ENCODE measurements at places on chromosomes 12 and 14. TPM values are rescaled to one million over a fixed set of nuclear protein-coding genes. Genes with fewer than 3 reads are reported as not detected.

DNA sequence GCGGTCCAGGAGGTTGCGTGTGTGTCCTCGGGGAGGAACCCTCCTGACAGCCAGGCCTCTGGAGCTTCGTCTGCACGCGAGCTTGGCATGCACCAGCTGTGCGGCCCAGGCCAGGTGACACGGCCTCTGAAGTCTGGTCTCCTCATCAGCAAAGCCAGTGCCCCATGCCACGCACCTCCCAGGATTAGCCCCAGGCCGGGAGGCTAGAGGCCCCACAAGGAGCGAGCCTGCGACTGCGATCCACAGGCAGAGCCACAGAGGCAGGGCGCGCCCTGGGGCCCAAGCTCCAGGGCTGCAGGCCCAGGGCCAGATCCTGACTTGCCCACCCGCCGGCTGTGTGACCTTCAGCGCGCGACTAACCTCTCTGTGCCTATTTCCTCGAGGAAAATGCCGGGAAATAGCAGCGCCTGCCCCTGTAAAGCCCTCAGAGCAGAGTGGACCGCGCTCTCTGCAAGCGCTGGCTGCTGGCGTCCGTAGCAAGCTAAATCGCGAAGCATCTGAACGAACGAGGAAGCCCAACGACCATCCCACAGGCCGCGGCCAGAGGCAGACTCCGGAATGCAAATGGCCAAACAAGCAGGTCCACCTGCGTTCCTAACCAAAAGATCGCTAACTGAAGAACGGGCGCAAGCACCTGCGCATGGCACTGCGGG is 492 bp upstream of the BTBD6 start:
- DNase-seq = no peak

- DNase-seq = no peak
Observed at GRCh38 chr14:94097091-94097490, 13.4 kb upstream of the IFI27 start.

DNA sequence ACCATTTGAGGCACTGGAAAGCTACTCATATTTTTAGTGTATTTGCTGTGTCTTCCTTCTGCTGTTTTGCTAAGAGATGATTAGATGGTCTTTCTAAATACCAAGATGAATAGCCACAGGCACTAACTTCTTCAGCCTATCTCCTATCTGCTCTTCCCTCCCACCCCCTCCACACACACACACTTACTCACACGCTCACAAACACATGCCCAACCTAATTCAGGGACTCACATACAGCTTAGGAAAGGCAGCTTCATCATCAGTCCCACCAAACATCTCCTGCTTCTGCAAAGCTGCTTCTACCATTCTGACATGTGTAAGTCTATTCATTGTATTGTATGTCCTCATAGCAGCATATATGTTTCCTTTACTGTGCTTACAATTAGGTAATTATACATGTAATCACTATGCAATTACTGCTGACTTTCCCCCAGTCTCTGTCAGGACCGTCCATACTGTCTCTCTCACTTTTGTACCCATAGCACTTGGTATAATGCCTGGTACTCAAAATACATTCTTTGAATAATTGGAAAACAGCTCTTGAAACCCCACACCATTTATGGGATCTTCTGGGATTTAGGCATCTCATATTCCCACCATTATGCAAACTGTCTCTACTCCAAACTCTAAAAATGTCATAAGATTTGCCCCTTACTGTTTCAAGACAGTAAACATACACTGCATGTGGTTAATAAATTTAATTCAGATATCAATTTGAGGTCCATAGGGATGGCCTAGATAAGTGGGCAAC is 83.3 kb upstream of the HIF1A start:
- DNase-seq = no peak

DNA sequence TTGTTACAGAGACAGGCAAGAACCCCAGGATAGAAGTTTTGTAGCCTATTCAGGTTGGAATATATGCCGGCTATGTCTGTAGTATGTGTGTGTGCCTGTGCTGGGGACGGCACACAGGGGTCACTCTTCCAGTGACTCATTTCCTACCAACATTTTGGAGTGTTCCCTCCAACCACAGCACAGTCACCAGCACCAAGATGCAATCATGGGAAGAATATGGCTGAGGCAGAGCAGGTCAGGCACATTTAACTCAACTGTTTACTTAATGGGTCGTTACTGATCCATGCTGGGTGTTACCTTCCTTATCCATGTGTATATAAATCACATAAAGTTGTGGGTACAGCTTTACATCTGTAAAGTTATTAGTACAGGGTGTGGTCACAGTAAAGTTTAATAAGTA is 178.3 kb downstream of the PRKD1 start:
- DNase-seq = peak; percentile 89

GRCh38 chr14:59240356-59240755 is 51.9 kb downstream of the DAAM1 start:
- DNase-seq = no peak

The TAS2R31 gene
- not detected for total RNA-seq

The TMEM63C gene
- 0.06 TPM for total RNA-seq

Data from Daoy (cell line).